ENCODE measurements at places on chromosomes 12 and 14. TPM values are rescaled to one million over a fixed set of nuclear protein-coding genes. Genes with fewer than 3 reads are reported as not detected.

KRT79 gene
- not detected for total RNA-seq

FGD6 gene
- 0.56 TPM for total RNA-seq

DNA sequence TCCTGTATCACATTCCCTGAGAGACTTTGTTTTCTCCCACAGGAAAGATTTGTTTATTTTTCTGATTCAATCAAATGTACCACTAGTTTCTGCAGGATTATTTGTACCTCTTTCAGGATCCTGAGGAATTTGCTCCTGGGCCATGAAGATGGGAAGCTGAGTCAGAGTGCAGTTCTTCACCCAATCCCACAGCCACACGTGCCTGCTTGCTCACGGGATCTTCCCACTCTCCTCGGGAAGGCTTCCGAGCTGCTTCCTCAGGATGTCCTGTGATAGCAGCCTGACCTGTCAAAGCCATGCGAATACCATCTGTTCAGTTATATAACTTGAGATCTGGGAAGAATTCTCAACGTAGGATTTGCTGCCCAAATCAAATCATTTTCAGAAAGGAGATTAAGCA lies 41.8 kb upstream of the HIF1A start:
- no peak for DNase-seq

DNA sequence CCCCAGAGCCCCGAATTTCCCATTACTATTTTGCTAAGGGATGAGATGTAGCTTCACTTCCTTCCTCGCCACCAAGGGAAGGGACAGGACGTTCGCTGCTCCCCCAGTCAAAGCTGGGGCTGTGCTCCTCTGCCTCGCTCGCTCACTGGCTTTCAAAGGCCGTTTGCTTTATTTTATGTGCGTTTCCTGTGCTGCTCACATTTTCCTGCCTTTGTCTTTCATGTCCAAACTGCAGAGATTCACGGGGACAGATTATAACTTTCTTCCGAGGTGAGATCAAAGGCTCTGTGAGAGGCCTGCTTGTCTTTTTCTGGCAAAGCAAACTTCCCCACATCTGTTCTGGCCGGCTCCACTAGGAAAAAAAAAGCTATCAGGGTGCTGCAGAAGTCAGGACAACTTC lies 76.0 kb upstream of the FZD10 start:
- no peak for DNase-seq

GRCh38 chr14:75003250-75004027 lies 718 bp downstream of the EIF2B2 start:
- no peak for DNase-seq

- no peak for DNase-seq
Observed at GRCh38 chr12:112270673-112271072, 111.6 kb downstream of the HECTD4 start.

DNA sequence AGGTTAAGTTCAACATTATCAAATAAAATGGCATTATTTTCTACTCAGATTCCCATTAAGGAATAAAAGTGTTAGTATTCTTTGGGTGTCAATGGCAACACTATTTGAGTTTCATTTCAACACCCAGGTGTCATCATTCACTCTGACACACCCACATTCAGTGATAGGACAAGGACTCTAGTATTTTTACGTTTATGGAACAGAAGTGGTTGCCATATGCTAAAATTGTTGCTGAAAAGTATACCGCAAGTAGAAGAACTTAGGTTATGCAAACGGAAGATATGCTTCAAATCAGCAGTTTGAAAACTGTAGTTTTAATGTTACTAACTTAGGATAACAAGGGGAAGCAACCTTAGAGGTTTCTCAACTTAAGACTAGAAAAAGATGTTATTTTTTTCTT lies 20.0 kb upstream of the SGPP1 start:
- DNase-seq: no peak

GRCh38 chr12:109950625-109951024 lies 45.5 kb downstream of the GIT2 start:
- DNase-seq: no peak

DNA sequence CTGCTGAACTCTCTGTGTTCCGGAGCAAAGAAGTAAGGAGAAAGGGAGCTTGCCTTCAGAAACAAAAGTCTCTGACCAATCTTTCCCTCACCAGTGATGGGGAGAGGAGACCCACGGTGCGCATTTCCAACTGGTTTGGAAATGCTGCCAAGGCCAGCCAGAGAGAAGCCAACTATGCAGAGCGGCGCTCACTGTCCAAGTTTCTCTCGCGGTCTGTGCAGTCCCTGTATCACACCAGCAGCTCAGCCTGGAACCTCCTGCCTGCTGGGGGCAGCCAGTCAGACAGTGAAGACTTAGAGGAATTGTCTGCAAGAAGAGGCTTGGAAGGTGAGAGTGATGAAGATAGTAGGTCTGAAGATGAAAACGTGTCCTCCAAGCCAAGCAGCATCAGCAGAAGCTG lies 206.2 kb downstream of the NAV3 start:
- no peak for DNase-seq

DNA sequence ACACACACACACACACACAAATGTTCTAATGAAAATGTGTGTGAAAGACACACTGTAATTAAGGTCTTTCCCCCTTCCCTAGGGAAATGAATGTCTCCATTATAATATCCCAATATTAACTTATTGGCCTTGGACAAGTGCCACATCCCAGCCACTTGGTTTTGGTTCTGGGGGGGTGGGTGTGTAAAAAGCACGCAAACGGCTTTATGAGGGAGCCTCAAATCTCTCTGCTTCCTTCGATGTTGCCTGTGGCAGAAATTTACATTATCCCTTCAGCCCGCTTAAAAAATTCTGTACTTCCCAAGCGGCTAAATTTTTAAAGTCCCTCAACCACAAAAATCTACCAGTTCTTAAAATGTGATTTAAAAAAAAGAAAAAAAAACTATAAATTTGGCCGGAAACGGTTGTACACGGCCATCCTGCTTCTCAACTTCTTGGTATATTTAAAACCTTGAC lies 432 bp downstream of the C14orf93 start:
- DNase-seq: no peak
